ENCODE measurements at places on chromosomes 6 and 20. TPM values are rescaled to one million over a fixed set of nuclear protein-coding genes. Genes with fewer than 3 reads are reported as not detected.

DNA sequence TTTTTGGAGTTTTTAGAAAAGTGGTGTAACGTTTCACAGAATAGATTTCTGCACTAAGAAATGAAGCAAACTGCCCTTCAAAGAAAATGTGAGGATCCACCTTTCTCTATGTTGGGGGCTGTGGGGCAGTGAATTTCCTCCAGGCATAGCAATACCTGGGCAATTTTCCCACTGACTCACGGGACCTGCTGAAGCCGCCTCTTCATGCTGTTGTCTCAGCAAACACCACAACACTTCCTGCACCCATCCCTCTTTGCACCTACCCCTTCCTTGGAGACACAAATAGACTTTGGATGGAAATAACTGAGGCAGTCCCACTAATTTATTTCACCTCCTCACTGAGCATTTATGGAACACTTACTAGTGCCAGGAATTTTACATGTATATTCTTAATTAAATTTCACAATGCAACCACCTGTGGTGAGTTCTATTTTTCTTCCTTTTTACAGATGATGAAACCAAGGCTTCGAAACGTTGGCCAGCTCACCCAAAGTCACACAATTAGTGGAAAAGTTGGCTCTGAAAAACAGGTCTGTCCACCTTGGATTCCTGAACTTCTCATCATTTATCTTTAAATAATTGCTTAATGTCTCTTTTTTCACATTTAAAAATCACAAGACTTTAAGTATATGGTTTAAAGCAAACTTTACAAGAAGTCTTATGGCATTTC lies 17.2 kb upstream of the ADGRF1 start:
- H3K27me3 ChIP-seq, result no peaks in the 10 kb centered on the region
- no peak for DNase-seq
- no peaks in the 10 kb centered on the region for H3K4me1 ChIP-seq
- no peak overlapping the region for H3K4me3 ChIP-seq
- H3K27ac ChIP-seq, result no peak overlapping the region
- no peaks in the 10 kb centered on the region for H3K36me3 ChIP-seq

DNA sequence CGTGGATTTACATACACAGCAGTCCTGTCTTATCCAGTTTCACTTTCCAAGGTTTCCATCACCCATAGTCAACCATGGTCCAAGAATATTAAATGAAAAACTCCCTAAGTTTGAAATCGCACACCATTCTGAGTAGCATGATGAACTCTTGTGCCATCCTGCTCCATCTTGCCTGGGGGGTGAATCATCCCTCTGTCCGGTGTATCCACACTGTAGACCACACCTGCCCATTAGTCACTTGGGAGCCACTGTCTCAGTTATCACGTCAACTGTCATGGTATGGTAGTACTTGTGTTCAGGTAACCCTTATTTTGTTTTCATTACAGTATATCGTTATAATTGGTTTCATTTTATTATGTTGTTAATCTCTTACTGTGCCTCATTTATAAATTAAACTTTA lies 38.5 kb downstream of the PTGIS start:
- H3K27me3 ChIP-seq, result peaks cover 10% of the 10 kb centered on the region
- no peaks in the 10 kb centered on the region for H3K36me3 ChIP-seq
- no peak overlapping the region for H3K4me3 ChIP-seq
- H3K4me1 ChIP-seq, result no peaks in the 10 kb centered on the region
- no peak for DNase-seq

- H3K27ac ChIP-seq, result no peak overlapping the region
- no peaks in the 10 kb centered on the region for H3K36me3 ChIP-seq
- H3K27me3 ChIP-seq, result peaks cover 5% of the 10 kb centered on the region
- H3K4me3 ChIP-seq, result no peak overlapping the region
- no peaks in the 10 kb centered on the region for H3K4me1 ChIP-seq
Measured at GRCh38 chr6:169479783-169480495, 221.9 kb downstream of the WDR27 start.

- no peak overlapping the region for H3K27ac ChIP-seq
- H3K36me3 ChIP-seq, result no peaks in the 10 kb centered on the region
- H3K4me1 ChIP-seq, result no peaks in the 10 kb centered on the region
- H3K4me3 ChIP-seq, result no peak overlapping the region
Measured at GRCh38 chr20:59598625-59599310, 5.6 kb upstream of the PHACTR3 start.

OR12D3 gene
- not detected for total RNA-seq

CALHM4 gene
- not detected for total RNA-seq

DNA sequence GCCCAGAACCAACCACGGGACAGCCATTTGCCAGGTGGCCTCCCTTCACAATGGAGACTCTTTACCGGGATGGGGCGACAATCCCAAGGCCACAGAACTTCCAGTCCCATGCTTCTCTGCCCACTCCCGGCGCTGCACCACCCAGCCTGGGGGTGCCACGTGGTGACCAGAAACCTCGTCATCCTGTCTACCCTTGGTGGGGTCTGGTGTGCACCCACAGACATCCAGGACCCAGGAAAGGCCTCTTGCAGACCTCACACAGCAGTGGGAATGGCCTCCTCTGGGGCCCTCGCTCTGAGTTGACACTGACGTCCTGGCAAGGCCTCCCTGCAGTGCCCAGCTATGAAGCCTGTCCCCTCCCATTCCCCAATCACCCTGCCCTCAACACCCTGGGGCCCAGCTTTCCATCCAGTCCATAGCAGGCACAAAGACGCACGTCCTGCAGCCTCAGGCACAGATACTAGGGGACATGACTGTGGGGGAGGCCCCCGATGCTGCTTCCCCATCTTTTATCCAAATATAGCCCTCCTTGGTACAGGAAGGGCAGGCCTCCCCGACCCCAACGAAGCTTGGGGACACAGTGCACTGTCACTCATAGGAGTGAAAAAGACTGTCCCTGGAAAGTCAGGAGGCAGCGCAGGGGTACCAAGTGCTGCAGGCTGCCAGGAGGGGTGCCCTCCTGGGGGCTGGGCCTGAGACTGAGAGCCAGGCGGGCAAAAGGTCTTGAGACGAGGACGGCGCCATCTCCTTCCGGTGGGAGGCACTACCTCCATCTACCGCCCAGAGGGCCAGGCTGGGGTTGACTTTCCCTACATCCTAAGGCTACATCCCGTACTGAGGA lies 7.2 kb downstream of the CST7 start:
- no peak for DNase-seq
- H3K27me3 ChIP-seq, result no peaks in the 10 kb centered on the region
- peak overlapping the region; percentile 95 for H3K27ac ChIP-seq
- no peaks in the 10 kb centered on the region for H3K4me1 ChIP-seq
